Right lobe of liver (tissue), 6 donors: ENCODE measurements at places on chromosomes 4 and X.
A peak's percentile ranks its signal among the peaks of the same experiment; 100 is the strongest.

- DNase-seq: no peak
These were observed 17.4 kb upstream of the DCAF8L1 start for GRCh38 chrX:27998666-27999065.

DNA sequence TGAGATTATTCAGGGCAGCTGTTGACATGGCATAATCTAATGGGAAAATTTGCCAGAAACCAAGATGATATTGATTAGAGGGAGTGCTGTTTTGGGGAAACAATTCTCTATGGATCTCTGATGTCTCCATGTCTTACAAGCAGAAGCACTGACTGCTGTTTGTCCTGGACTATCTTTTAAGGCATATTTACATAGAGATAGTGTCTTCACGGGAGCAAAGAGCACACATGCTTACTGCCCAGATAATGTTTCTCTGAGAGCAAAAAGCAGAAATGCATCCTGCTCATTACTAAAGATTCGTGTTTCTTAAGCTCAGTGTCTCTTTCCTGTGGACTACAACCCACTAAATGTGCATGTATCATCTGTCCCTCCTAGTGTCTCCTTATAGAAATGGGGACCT is 41.3 kb upstream of the GLRA3 start:
- no peak for DNase-seq

DNA sequence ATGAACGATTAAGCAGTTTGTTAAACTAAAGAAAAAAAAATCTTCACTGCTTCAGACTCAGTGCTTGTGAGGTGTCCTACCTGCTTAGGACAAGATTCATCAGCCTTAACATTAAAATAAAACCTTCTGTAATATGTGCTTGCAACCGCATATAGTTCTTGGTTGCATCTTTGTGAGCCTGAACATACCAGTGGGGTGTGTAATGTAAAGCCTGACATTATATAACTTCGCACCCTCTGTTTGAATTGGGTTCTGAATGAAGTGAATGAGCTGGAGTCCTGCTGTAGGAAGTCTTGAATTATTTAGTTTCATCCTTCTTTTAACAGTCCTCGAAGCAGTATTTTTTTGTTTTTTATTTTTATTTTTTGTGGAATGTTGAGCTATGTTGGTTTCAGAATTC is 3.1 kb downstream of the KDM6A start:
- no peak for DNase-seq

DNA sequence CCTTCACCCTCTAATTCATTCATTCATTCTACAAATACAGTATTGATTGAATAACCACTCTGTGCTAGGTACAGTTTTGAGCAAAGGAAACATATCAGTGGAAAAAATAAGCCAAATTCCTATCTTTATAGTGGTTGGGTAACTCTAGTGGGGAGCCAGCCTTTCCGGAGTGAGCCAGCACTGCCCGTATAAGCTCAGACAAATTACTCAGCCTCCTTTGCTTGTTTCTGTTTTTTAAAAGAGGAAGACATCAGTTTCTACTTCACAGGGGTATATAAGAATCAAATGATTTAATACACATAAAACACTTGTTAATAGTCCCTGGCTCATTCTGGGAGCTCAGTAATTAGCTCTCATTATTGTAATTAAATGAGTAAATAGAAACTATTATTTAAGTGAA is 238.2 kb upstream of the MAD2L1 start:
- no peak for DNase-seq

GRCh38 chr4:178602833-178603232 is 1160.6 kb upstream of the AGA start:
- DNase-seq: no peak

DNA sequence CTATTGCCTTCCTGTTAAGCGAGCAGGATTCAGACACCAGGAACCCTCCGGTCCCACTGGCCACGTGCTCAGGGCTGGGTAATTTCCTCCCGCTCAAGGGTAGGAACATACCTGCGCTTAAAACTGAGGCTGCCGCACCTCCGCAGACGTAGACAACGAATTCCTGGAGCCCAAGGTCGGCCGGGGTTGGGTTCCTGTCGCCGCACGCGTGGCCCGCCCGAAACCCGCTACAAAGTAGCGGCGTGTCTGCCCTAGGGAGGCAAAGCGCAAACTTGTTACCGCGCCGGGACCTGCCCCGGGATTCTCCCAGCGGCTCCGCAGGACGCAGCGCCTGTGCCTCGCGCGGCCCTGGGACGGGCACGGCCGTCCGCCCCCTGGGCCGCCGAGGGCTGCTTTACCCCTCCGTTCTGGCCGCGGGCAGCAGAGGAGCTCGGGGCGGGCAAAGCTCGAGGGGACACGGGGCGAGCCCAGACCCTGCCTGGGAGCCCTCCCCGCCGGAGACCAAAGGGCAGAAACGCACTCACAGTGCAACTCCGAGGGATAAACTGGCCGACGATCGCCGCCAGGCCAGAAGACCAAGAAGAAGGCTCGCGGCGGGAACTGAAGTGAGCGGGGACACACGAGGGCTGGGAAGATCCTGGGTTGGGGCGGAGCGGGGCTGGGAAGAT is at the start of gene ERVMER34-1:
ERVMER34-1 (minus strand) TSS at position 607 of the 668 bp plus-strand sequence. CDS start 5,905 bp downstream, outside the sequence.
- peak; percentile 54 for DNase-seq

- no peak for DNase-seq
These were observed 93.6 kb downstream of the LIMCH1 start for GRCh38 chr4:41631523-41631922.

DNA sequence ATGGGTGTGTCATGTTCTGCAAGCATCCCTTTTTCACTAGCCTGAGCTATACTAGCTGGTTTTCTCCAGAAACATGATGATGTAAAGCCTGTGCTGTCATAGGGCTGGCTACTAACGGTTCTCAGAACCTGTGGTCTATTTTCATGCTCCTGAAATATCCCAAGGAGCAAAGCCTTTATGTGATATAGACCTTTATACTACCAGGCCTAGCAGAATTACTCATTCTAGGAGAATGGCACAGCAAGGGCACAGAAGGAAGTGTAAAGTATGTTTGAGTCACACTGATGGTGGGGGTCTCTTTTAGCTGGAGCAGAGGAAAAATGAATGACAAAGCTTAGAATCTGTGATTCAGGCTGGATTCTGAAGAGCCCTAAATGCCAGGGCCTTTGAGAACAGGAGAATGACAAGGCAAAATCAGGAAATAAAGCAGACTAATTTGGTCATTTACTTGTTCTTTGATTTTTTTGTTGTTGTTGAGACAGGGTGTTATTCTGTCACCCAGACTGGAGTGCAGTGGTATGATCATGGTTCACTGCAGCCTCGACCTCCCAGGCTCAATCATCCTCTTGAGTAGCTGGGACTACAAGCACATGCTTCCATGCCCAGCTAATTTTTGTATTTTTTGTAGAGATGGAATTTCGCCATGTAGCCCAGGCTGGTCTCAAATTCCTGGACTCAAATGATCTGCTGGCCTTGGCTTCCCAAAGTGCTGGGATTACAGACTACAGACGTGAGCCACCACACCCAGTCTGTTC is 11.8 kb downstream of the TCEAL1 start:
- DNase-seq: no peak

GRCh38 chrX:148035380-148035779 is 54.2 kb downstream of the FMR1NB start:
- no peak for DNase-seq

DNA sequence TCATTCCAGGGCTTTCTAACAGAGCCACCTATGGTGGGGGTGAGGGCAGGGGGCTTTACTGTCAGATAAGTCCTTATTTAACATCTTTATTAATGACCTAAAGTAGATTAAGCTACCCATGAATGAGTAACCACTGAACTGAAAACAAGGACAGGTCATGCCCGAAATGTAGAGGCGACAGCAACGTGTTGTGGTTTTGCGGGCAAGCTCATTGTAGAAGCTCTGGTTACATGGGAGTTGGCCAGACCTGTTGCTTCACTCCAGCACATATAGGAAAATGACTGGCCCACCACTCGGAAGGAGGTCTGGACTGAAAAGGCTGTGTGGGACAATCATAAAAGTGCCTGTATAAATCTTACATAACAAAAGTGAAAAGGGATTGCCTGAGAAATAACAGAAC is 109.6 kb upstream of the NDP start:
- no peak for DNase-seq

- DNase-seq: no peak
These were observed 2.9 kb upstream of the UCP1 start for GRCh38 chr4:140571620-140572019.

DNA sequence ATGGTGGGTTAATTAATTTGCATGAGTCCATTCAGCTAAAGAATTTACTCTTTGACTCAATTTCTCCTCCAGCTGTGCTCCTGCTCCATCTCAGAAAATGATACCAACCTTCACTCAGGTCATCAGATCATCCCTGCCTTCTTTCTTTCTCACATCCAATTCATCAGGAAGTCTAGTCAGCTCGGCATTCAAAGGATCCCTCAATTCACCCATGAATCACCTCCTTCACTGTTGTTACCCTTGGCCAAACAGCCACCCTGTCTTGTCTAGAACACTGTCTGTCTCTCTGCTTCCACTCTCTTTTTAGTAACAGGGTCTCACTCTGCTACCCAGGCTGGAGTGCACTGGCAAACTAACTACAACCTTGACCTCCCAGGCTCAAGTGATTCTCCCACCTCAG is 337.4 kb upstream of the SFRP2 start:
- no peak for DNase-seq

- no peak for DNase-seq
These were observed 33.7 kb upstream of the MSL3 start for GRCh38 chrX:11724122-11725017.
